ENCODE measurements at places on chromosomes 13 and 19. TPM values are rescaled to one million over a fixed set of nuclear protein-coding genes. Genes with fewer than 3 reads are reported as not detected.
A peak's percentile ranks its signal among the peaks of the same experiment; 100 is the strongest.

DNA sequence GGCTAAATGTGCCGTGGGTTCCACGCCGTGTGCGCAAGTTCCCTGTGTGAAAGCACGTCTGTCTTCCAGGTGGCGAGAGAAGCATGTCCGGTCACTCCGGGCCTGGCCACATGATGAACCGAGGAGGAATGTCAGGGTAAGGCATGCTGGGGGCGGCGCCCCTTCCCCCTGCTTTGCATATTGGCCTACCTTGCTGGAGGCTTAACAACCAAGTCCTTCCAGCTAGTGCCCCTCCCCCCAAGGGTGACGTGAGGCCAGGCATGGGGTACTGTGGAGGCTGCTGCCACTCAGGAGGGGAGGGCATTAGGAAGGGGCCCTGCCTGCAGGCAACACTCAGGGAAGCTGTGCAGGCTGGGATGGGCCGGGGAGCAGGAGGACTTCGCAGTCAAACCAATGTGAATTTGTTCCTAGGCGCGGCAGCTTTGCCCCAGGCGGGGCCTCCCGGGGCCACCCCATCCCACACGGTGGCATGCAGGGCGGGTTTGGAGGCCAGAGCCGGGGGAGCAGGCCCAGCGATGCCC, 12.5 kb downstream of the MICOS13 start:
- DNase-seq = no peak

DNA sequence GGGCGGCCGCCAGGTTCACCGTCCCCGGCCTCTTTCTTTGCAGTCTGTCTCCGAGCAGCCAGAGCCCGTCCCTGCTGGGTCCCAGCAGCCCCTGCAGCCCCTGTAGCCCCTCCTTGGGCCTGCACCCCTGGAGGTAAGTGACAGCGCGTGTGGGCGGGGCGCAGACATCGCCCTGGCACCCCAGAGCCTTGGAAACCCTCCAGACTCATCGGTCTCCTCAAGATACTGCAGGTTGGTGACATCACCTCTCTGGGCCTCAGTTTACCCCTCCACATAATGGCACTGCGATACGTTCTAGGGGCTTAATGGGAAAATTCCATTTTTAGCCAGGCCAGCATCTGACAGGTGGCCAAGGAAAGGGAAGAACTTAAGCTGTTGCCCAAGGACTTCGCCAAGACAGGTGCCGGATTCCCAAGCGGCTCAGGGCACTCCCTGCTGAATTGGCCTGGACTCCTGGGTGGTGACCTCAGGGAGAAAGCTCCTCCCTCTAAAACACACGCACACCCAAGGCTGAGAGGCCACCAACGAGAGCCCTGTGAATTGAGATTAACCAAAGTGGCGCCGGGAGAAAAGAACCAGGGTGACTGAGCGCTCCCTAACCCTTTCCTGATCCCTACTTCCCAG, 13.1 kb downstream of the MAST3 start:
- no peak for DNase-seq

Gene NDUFB7
- polyA plus RNA-seq = 76.7 TPM

DNA sequence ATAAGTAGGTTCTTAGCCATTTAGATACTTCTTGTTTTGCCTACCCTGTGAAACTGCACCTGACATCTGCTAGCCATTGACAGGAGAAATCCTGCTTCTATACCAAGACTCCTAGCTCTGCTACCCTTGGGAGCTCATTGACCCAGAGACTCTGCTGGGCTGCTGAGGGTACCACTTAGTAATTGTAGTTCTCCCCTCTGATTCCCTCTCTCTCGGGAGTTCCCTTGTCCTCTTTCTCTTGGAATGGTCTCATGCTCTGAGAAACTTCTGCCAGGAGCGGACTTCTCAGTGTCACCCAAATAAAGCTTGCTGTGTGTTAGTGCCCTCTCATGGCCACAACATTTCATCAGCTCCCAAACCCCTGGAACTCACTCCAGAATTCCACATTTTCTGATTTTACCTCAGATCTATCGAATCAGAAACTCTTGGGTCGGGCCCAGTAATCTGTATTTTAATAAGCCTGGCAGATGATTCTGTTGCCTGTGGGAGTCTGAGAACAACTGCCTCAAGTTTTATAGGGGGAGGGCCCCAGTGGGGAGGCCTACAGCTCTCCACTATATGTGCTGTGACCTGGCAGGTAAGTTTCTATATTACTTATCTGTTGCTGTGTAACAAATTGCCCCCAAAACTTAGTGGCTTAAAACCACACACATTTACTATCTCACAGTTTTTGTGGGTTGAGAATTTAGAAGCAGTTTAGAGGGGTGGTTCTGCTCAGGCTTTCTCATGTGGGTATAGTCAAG, 221.1 kb downstream of the TDRD3 start:
- no peak for DNase-seq

Gene SLC10A2
- 0.72 TPM for polyA plus RNA-seq

GRCh38 chr19:31715249-31715945, 366.2 kb upstream of the TSHZ3 start:
- DNase-seq = no peak

DNA sequence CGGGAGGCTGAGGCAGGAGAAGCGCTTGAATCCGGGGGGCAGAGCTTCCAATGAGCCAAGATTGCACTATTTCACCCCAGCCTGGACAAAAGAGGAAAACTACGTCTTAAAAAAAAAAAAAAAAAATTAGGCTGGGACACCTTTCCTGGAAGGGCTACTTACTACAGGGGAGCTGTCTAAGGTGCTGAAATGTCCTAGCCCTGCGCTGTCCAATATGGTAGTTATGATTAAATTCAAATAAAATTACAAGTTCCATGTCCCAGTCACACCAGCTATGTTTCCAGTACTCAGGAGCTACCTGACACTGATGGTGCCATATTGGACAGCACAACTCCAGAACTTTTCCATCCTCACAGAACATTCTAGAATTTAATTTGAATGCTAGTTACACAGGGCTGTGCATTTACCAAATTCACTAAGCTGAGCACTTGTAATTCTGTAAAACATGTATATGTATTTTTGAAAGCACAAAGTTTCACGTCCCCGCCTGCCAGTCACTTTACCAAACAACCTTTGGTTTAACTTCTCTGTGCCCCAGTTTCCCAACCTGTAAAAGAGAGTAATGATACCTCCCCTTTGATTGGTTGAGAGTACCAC, 9.2 kb upstream of the ZSCAN22 start:
- no peak for DNase-seq

DNA sequence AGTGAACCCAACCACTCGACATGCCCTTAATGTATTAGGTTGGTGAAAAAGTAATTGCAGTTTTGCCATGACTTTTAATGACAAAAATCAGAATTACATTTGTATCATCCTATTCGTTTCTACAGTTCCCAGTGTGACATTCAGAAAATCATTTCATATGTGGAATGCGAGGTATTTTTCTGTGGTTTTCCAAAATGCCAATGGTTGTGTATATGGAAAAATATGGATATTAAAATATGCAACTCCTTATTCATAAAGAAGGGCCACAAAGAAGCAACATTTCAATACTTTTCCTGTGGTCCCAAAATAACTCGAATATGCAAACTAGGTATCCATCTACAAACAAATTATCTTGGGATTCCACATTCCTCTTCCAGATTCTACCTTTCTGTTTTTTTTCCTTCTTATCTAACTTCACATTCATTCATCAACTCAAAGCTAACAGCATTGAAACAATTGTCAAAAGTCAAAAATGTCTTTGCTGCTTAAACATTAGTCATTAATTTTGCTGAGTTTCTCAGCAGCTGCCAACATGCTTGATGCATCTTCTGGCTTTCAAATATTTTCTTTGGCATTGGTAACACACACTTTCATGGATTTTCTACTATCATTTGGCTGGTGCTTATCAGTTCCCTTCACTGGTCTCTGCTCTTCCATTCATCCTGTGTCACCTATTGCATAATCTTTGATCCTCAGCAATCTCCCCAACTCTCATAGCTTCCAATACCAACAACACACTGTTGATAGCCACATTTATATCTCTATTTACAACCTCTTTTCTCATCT, 1445.4 kb downstream of the EFNB2 start:
- DNase-seq = no peak

Gene IL4I1
- 3.2 TPM for polyA plus RNA-seq

- DNase-seq = peak; percentile 79
These were observed 98.3 kb downstream of the SLC7A1 start for GRCh38 chr13:29497137-29497654.

GRCh38 chr19:55071129-55071502, 4.6 kb upstream of the EPS8L1 start:
- DNase-seq = no peak

DNA sequence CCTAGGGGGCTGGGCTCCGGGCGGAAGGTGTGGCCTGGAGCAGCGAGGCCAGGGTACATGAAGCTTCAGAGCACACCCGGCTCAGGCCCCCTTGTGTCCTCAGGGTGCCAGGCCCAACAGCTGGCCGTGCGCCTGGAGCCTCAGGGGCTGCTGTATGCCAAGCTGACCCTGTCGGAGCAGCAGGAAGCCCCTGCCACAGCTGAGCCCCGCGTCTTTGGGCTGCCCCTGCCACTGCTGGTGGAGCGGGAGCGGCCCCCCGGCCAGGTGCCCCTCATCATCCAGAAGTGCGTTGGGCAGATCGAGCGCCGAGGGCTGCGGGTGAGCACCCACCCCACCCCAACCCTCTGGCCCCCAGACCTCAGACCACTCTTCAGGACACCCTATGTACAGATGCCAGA, 3.2 kb downstream of the SYDE1 start:
- DNase-seq = no peak

Gene C19orf67
- 0.08 TPM for polyA plus RNA-seq

Measured in right renal cortex interstitium (tissue), 3 donors.